ENCODE measurements at places on chromosomes 5 and 9. TPM values are rescaled to one million over a fixed set of nuclear protein-coding genes. Genes with fewer than 3 reads are reported as not detected.

Gene BTNL3
- total RNA-seq = not detected

Gene CCL27
- not detected for total RNA-seq

Gene PCDHB11
- under 0.01 TPM for total RNA-seq

Gene NEURL1B
- total RNA-seq = 0.32 TPM

Data from epithelial cell of umbilical artery (primary cell).